ENCODE measurements at places on chromosomes 13 and 19.
A peak's percentile ranks its signal among the peaks of the same experiment; 100 is the strongest.

- no peak for DNase-seq
Measured at GRCh38 chr13:97429681-97430081, 4.3 kb upstream of the RAP2A start.

- no peak for DNase-seq
Measured at GRCh38 chr19:33691030-33691427, 69.3 kb downstream of the CHST8 start.

- DNase-seq, result no peak
Measured at GRCh38 chr13:40047322-40047771, 391.9 kb downstream of the COG6 start.

DNA sequence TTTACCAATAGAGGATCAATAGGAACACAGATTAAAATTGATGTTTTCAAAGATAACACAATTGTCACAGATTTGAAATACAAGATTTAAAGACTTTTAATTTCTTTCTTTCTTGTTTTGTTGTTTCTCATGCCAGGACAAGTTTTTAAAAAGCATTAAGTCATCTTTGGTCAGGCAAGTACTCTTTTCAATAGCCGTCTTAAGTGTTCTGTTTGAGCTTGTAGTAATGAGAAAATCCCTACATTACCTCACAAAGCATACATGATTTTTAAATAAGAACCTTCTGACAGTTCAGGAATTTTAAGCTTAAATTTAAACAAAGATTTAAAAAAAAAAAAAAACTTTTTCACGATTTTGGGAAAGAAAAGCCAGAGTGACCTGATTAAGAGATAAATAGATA is 216.3 kb upstream of the PRR20A start:
- DNase-seq, result no peak

DNA sequence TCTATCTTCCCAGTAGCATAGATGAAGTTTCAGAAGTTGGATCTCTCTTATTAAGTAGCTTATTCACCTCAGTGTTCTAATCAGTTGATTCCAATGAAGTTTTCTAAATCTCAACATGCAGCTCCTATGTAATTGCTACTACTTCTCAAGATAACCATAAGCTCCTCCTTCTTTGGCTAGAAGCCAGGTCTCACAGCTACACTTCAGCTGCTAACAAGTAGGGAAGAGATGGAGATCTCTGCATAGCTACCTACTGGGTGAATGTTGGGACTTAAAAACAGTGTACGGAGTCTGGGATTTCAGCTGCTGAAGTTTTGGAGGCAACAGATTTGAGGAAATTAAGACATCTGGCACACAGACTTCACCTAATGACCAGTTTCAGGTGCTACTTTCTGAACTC is 661.0 kb downstream of the SLITRK1 start:
- no peak for DNase-seq

- DNase-seq, result no peak
Measured at GRCh38 chr19:28235606-28236125, 977.3 kb downstream of the UQCRFS1 start.

GRCh38 chr13:43269037-43269481 is 245.7 kb downstream of the DNAJC15 start:
- DNase-seq, result no peak

DNA sequence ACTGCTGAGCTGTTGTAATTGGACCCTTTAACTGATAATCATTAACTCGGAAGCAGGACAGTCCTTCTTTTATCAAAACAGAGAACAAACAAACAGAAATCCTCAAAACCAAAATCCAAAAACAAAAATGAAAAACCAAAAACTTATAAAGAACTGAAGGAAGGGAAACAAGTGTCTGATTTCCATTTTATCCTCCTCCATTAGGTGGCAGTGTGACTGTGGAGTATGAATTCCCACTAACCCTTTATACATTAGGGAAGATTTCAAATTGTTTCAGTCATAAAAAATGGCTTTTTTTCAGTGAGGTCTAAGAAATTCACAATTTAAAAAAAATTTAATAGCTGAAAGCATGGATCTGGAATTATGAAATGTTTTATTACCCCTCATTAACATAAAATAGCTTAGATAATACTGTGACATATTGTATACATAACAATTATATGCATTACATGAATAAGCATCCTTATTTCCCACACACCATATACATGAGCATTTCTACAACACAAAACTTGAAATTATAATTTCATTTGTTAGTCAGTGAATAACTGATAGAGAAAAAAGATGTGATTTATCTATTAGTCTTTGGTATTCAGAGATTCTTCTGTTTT is 1074.3 kb upstream of the PCDH9 start:
- DNase-seq, result no peak

DNA sequence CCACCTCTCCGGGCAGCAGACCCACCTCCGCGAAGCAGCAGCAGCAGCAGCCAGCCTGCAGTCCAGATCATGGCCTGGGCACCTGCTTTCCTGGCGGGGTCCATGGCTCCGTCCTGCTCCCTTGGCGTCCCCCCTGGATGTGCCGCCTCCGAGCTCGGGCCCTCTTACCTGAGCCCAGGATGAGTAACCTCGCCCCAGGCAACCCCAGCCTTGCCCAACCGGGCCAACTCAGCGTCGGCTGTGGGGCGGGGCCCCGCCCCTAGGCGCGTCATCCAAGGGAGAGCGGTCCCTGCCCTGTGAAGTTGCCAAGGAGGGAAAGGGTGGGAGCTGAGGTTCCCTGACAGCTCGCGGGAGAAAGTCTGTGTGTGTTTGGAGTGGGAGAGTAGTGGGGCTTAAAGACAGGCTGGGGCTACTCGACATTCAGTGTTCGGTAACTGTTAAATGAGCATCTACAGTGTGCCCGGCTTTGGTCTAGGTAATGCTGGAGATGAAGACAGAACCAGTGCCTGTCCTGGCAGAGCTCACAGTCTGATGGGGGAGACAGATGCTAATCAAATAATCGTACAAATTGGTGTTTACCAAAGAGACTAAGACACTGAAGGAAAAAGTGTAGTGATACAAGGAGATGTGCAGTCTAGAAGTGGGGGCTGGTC is at the start of gene LYPD3:
TSS of gene LYPD3 (minus strand) at position 141 of the 653 bp plus-strand sequence. CDS start at position 104, 37 bp downstream.
- DNase-seq, result no peak

DNA sequence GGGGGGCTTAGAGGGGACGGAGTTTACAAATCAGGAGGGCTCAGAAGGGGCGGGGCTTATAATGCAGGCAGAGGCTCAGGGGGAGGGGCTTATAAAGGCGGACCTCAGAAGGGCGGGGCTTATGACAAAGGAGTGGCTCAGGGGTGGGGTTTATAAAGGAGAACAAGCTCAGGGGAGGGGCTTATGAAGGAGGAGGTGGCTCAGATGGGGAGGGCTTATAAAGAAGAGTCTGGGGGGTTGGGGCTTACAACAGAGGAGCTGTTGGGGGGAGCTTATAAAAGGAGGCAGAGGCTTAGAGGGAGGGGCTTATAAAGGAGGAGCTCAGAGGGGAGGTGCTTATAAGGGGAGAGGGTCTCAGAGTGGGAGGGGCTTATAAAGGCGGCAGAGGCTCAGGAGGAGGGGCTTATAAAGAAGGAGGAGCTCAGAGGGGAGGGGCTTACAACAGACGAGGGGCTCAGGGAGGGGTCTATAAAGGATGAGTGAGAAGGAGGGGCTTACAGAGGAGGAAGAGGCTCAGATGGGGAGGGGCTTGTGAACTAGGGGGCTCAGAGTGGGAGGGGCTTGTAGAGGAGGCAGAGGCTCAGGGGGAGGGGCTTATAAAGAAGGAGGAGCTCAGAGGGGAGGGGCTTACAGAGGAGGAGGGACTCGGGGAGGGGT is 1.0 kb downstream of the SMIM24 start:
- DNase-seq, result no peak

DNA sequence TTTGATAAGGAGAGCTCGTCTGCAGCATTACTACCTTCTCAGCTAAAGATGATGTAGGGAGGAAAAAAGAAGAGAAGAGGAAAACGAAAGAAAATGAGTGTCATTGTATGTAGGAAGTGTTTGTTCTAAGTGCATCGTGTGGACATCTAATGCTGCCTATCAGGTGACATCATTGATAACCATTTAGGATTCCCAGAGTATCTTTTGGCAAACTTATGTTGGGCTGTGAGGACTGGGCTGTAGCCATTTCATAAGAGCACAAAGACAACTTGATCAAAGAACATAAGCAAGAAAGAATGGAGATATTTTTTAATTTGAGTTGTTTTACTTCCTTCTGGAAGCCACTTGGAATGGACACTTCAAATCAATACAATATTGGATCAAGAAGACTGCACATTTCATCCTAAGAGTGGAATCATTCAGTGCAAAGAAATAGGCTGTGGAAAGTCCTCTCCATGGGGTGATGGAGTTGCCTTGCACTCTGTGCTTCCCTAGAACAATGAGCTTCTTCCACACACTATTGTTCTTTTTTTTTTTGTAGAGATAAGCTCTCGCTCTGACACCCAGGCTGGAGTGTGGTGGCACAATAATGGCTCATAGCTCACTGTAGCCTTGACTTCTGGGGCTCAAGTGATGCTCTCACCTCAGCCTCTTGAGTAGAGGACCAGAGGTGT is 52.4 kb upstream of the UBL3 start:
- DNase-seq, result no peak

- no peak for DNase-seq
Measured at GRCh38 chr19:5990289-5990797, 12.4 kb upstream of the RANBP3 start.

DNA sequence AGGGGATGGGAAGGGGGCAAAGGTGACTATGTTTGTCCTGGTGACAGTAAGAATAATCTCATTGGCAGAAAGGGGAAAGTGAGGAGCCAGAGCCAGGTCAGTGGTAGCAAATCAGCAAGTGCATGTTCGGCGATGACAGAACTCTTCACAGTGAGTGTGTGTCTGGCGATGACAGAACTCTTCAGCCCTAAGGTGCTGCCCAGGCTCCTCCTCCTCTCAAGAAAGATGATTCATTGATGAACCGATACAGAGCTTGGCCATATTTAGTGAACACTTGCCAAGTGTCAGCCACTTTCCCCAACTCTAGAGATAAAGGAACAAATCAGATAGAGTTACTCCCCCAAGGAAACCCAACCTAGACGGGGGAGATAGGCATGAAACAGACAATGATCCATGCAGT is 199.3 kb upstream of the UBL3 start:
- DNase-seq, result no peak

- DNase-seq, result peak; percentile 85
Measured at GRCh38 chr19:37931881-37932655, 25.1 kb downstream of the SIPA1L3 start.

GRCh38 chr13:60837806-60838205 is 440.8 kb downstream of the TDRD3 start:
- no peak for DNase-seq

DNA sequence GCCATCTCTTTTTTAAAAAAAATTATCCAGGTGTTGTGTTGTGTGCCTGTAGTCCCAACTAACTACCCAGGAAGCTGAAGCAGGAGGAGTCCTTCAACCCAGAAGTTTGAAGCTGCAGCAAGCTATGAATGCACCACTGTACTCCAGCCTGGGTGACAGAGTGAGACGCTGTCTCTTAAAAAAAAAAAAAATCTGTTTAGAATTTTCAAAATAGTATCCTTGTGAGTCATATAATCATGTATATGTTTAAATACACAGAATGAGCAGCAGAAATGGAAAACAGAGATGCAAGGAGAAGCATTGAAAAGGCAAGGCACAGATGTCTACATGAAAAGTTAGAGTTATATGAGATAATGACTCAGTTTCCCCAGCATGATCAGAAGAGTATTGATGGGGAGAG is 31.2 kb downstream of the SYDE1 start:
- DNase-seq, result no peak

GRCh38 chr13:113045251-113046127 is 60.1 kb upstream of the F7 start:
- no peak for DNase-seq

DNA sequence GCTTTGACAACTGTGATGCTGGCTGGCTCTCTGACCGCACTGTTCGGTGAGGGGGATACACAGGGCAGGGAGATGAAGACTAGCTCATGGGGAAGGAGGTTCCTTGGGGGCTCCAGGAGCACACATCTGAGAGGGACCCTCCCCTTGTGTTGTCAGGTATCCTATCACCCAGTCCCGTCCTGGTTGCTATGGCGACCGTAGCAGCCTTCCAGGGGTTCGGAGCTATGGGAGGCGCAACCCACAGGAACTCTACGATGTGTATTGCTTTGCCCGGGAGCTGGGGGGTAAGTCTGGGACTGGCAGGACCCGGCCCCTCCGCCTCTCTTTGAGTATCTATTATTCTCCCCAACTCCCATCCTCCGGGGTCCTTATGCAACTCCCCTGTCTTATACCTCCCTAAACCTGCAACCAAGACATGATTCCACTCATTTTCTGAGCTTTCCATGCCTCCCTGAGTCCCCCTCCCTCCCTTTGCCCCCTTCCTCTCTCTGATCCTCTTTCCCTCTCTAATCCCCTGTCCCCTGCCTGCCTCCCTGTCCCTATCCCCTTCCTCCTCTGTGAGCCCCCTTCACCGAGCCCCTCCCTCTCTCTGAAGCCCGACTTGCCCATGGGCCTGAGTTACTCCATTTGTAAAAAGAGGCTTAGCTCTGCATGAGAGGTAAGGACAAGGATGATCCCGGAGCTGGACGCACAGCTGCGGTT is 12.5 kb downstream of the NCAN start:
- DNase-seq, result no peak

GRCh38 chr19:39949026-39949747 is 14.8 kb upstream of the FCGBP start:
- no peak for DNase-seq

- no peak for DNase-seq
Measured at GRCh38 chr13:35139591-35139990, 197.5 kb downstream of the NBEA start.

DNA sequence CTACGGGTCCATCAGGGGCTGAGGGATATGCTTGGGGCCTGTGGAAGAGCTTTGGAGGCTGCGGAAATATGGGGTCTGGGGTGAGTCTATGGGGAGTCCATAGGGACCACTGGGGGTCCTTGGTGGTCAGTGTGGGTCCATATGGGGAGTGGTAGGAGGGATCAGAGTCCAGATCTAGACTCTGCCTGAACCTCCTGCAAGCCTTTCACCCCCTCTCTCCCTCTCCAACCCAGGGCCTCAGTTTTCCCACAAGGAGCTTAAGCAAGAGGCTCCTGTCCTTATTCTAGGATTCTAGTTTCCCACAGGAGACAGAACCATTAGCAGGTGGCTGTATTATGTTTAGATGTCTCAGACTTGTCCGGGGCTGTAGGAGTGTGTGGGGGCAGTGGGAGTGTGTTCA is 161.9 kb upstream of the TSHZ3 start:
- DNase-seq, result no peak

DNA sequence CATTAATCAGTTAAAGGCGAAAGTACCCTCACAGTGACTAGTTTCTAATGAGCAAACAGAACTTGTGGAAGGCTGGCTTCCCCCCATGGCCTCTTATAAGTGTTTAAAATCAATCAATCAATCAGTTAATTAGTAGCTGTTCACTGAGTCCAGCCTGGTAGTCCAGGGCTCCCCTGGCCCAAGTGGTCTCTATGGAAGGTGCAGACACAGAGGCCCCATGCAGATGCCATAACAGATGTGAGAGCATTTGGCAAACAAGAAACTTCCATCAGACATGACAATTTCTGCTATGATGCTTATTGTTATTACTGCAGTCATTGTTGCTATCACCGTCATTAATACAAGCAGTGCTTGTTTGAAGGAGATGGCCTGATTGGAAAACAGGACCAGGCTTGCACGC is 179.0 kb upstream of the TSHZ3 start:
- no peak for DNase-seq

DNA sequence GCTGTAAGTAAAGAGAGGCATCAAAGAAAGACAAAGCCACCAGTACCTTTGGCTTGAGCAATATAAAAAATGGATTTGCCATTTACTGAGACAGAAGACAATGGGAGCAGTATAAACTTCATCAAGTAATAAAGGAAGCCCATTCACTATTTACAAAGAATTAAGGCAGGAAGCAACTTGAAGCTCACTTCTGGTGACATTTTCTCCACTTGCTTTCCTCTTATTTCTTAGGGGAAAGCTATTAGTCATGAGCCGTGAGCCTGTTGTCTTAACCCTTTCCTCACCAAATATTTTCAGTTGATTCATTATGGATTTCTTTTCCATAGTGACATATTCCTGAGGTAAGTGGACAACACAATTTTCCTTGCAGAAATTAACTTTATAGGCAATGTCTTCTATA is 156.8 kb downstream of the DNAJC3 start:
- DNase-seq, result no peak
